ENCODE measurements at places on chromosomes 7 and 10.

DNA sequence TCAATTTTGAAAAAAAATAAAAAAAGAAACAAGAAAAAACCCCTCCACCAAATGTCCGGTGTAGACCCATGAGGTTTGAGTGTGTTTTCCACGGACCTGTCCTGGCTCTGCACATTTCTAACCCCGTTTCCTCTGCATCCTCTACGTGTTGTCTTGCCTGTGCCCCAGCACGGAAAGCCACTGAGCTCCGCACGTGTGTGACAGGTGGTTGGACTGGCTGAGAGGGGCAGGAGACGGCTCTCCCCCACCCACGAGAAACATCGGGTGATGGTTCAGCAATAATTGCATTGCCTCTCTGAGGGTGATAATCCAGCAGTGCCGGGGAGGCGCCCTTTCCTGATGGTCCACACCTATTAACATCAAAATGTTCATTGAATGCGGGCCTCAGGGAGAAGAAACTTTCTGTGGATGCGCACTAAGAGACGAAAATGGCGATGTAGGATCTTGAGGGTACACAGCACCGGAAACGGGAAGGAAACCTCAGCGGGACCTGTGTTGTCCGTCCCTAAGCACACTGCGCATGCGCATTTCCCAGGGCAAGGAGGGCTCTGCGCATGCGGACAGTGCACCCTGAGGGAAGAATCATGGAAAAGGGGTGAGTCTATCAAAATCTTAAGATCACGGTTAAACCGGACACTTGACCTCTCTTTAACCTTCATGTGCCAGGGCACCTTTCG, 470.1 kb upstream of the ADARB2 start:
- no peak for DNase-seq

GRCh38 chr7:28180364-28181147, at the start of gene JAZF1:
TSS of gene JAZF1 (minus strand) at chr7:28180795.
- peak; percentile 59 for DNase-seq

DNA sequence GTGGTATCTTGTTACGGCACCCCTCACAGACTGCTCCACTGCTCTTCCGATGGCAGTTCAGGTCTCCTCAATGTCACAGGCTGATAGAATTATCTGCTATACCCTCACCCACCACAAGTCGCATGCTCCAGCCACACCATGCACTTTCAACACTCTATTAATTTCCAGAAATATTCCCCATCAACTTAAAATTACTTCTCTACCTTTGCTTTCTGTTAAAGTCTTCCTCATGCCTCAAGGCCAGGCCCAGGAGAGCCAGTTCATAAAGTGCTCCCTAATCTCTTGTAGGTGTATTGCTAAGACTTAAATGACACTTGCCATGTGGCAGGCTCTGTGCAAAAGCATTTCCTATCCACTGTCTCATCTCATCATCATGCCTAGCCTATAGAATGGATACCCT, 105.9 kb upstream of the ARID5B start:
- no peak for DNase-seq

- DNase-seq = no peak
Measured at GRCh38 chr10:49328401-49329145, 29.6 kb downstream of the C10orf71 start.

DNA sequence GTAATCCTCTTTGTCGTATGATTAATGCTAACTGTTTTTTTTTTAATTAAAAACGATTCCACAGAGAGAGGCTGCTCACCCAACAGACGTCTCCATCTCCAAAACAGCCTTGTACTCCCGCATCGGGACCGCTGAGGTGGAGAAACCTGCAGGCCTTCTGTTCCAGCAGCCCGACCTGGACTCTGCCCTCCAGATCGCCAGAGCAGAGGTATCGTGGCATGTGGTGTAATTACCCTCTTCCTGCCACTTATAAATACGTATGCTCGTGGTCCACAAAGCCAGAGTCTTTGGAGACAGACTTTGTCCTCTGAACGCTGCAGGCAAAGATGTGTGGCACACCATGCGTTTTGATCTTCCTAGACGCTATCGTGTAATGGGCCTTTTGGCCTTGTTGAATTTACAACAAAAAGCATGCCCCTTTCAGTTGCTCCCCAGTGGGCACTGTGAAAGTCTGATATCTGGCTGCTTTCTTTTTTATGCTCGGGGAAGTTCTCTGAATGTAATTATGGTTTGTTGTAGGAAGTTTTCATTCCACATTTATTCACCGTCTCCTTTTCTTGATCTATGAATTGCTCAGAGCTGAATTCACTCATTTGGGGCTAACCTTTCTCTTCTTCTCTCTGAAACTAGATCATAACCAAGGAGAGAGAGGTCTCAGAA, 33.6 kb upstream of the BTBD16 start:
- no peak for DNase-seq

DNA sequence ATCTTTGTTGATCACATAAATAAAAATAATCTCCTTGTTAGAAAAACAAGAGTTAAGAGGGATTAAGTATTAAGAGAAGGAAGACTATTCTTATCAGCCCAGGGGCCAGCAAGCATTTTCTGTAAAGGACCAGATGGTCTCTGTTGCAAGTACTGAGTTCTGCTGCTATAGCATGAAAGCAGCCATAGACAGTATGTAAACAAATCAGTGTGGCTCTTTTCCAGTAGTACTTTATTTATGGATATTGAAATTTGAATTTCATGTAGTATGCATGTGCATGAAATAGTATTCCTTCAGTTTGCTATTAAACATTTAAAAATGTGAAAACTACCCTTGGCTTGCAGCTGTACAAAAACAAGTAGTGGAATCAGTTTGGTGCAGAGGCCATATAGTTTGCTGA, 81.7 kb downstream of the STK31 start:
- no peak for DNase-seq

- DNase-seq = no peak
Measured at GRCh38 chr10:102465466-102465865, 14.1 kb upstream of the C10orf95 start.

- no peak for DNase-seq
Measured at GRCh38 chr10:75048669-75049098, 62.8 kb upstream of the SAMD8 start.

- DNase-seq = no peak
Measured at GRCh38 chr7:146565872-146566271, 449.3 kb downstream of the CNTNAP2 start.

DNA sequence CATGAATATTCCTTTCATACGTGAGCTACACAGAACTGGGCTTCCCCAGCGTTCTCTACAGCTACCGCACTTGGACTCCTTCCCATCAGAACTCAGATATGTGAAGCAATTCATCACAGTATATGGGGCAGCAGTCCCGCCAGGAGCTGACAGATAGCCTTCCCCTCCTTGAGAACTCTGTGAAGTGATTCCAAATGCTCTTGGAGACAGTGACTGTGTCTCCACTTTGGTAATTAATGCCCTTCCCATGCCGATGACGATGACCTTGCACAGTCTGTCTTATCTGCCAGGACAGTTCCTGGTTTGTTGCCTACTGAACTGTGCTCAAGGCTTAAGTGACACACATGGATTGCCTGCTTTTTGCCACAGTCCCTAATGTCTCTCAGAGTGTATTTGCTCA, 75.0 kb upstream of the AFAP1L2 start:
- no peak for DNase-seq

DNA sequence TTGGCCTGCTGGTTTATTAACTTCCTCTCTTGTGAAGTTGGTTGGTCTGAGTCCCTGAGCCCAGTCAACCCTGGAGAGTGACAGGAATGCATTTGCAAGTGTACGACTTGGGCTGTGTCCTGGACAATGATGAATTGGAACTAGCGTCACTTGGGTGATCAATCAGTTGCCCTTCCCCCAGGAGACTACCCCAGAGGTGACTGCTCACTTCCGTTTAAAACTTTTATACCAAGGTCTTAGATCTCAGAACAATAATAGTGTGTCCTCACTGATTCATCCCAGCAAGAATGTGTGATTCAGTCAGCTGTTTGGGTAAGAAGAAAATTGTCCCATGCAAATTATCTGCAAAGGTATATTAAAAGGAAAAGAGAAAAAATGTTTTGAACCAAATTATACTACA, 102.9 kb upstream of the ARMC3 start:
- no peak for DNase-seq

GRCh38 chr7:43621729-43622448, 39.0 kb downstream of the STK17A start:
- DNase-seq = no peak

DNA sequence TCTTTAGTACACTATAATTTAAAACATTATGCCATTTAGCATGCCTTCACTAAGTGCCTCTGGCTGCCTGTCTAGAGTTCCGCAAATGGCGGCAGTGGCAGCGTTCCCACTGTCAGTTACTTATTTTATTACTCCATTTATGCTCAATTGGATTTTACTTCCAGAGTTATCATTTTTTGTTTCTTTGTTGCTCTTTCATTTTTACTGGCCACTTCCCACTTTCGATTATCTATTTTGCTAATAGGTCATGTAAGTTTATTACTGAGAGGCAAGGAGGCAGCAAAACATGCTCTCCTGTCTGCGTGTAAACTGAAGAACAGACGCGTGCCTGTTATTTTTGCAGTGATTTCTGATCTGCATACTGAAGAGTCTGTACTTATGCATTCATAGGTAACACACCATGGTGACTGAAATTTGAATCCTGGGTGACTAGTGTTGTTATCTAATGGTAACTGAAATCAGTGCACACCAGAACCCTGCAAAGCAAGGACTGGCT, 23.1 kb downstream of the KDM7A start:
- no peak for DNase-seq

DNA sequence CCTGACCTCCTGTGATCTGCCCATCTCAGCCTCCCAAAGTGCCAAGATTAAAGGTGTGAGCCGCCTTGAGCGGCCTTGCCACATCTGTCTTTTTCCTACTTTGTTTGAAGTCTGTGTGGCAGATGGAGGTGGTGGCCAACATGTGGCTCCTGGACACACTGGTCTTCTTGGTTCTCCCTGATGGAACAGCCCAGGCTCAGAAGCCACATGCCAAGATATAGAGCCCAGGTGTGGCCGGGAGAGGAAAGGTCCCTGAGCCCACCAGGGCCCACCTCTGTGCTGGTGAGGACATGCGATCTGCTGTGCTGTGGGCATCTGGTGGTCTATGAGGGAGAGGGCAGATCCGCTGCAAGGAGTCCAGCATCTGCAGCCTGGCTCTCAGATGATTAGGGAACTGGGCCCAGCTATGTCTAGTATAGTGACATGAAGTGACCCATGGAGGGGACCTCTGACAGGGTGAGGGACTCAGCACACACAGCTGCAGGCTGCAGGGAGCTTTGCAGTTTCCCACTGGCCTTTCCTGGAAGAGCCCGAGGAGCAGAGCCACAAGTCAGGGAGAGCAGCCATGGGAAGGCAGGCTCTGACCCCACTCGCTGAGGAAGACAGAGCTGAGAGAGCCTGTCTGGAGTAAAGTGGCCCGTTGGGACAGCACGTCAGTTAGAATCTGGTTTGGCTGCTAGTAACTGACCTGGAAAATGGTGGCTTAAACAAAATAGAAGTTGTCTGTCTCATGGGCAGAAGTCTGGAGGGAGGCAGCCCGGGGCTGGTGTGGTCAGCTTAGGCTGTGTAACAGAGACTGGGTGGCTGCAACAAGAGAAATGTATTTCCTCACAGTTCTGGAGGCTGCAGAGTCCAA, 25.9 kb downstream of the ADCY1 start:
- no peak for DNase-seq

DNA sequence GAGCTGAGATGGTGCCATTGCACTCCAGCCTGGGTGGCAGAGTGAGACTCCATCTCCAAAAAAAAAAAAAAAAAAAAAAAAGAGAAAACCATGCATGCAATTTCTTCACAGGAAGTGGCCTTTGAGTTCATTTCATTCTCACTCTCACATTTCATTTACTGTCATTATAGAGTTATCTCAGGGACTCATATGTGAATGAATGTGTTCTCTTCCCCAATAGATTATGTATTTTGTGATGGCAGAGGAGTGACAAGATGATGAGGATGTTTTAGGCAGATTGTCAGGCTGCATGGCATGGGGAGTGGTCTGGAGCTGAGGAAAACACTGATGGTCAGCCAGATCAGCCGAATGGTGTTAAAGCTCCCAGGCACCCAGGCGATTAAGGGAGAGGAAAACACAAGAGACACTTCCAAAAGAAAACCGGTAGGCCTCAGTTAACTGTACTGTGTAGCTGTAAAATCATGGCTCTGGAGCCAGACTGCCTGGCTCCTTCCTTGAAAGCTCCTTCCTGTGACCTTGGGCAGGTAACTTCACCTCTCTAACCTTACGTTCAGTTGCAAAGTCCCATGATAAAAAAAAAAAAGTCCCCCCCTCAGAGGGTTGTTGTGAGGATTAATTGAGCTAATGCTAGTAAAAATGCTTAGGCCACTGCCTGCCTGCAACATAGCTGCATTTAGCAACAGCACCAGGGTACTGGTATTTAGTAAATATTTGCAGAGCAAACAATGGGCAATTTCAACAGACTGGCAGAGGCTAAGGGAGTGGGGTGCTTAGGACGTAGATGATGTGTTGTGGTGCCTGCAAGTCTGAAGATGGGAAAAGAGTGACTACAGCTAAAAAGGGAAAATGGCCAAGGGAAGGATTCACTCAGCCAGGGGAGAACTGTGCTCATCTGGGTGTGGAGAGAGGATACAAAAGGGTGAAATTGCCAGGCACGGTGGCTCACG, 6.9 kb downstream of the FRAT2 start:
- no peak for DNase-seq

- no peak for DNase-seq
Measured at GRCh38 chr10:85976267-85976793, 390.3 kb downstream of the GRID1 start.

- no peak for DNase-seq
Measured at GRCh38 chr7:14020339-14020900, 31.0 kb upstream of the ETV1 start.

GRCh38 chr7:38563741-38564140, 67.4 kb downstream of the AMPH start:
- DNase-seq = no peak

DNA sequence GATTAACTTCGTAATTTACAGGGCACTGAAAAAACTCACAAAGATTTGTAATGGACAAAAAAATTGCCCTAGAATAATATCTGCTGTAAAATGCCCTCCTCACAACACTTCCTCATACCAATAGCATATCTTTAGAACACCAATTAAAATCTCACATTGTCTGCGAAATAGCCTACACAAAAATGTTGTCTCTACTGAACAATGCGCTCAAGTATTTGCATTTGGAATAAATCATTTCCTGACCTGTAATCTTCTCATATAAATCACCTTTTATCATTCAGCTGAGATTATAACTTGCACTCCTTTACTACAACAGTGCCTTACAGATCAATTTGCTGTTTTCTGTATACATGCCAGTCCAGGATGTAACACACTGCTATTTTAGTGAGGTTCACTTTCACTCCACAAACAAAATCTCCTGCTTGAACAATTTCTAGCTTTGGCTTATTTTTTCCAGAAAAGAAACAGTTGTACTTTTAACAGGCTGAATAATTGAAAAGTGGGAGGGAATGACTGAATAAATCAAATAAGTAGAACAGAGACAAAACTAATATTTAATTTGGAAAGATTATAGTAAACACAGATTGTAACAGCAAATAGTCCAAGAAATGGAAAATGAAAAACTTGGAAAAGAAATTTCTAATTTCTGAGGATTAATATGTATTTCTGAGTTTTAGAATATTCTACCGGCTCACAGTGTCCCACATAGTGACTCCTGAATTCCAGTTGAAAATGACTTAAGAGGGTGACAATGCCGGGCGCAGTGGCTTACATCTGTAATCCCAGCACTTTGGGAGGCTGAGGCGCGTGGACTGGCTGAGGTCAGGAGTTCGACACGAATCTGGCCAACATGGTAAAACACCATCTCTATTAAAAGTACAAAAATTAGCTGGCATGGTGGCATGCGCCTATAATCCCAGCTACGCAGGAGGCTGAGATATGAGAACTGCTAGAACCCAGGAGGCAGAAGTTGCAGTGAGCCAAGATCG, 30.6 kb downstream of the JMJD1C start:
- DNase-seq = no peak

GRCh38 chr10:77582710-77583115, 54.9 kb downstream of the KCNMA1 start:
- DNase-seq = no peak

- no peak for DNase-seq
Measured at GRCh38 chr10:56927701-56928100, 566.6 kb upstream of the ZWINT start.
